Breast epithelium (tissue), 4 donors: ENCODE measurements at places on chromosomes 6 and 20. TPM values are rescaled to one million over a fixed set of nuclear protein-coding genes. Genes with fewer than 3 reads are reported as not detected.

GRCh38 chr6:164087211-164087610 is 672.7 kb downstream of the QKI start:
- no peak overlapping the region for H3K27ac ChIP-seq
- H3K27me3 ChIP-seq: no peaks in the 10 kb centered on the region
- no peaks in the 10 kb centered on the region for H3K4me1 ChIP-seq

DNA sequence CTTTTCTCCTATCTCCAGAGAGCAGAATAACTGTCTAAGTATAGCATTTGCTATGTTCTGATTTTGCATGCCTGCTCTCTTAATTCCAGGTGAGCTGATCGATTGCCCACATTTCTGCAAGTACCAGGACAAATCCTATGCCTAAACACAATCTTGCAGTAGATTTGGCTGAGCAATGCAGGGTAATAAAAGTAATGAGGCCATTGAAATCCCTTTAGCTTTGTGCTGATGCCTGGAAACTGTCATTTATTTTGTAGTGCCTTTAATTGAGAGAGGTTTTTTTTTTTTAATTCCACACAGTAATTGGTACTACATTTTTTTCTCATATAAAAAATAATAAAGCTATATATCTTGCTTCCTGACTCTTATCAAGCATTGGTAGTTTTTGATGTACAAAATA is 252.3 kb downstream of the NKAIN2 start:
- no peaks in the 10 kb centered on the region for H3K27me3 ChIP-seq
- H3K27ac ChIP-seq: no peak overlapping the region
- no peaks in the 10 kb centered on the region for H3K36me3 ChIP-seq
- no peak for DNase-seq
- H3K4me3 ChIP-seq: no peak overlapping the region
- H3K4me1 ChIP-seq: no peaks in the 10 kb centered on the region

DNA sequence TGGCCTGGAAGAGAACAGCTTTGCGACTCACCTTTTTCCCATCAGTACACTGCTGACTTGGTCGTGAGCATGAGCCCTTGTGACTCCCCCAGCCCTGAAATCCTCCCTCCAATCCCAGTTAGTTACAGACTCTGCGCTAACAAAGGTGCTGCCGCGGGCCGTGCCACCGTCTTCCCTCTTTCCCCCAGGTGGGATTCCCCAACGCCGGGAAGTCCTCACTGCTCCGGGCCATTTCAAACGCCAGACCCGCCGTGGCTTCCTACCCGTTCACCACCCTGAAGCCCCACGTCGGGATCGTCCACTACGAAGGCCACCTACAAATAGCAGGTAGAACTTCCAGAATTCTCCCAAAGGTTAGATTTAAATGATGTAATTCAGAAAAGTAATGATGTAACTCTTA is 16.1 kb downstream of the MTG2 start:
- peaks cover 6% of the 10 kb centered on the region for H3K36me3 ChIP-seq
- DNase-seq: no peak
- H3K27me3 ChIP-seq: no peaks in the 10 kb centered on the region
- peak overlapping the region; percentile 2 for H3K27ac ChIP-seq
- no peak overlapping the region for H3K4me3 ChIP-seq

DNA sequence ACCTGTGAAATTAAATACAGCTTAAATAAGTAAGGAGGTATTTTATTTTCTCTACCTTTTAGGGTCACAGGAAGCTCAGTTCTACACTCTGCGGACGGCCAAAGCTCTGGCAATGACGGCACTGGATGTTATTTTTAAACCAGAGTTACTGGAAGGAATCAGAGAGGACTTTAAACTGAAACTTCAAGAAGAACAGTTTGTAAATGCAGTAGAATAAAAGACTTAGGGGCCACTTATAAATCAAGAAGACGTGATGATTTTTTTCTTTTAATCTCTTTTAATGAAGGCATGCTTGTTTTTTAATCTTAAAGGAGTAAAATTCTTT is 16.2 kb downstream of the PM20D2 start:
- no peaks in the 10 kb centered on the region for H3K4me1 ChIP-seq
- H3K27me3 ChIP-seq: no peaks in the 10 kb centered on the region
- H3K27ac ChIP-seq: peak overlapping the region; percentile 79

GRCh38 chr20:56060486-56060885 is 55.2 kb upstream of the CBLN4 start:
- H3K27me3 ChIP-seq: no peaks in the 10 kb centered on the region
- no peaks in the 10 kb centered on the region for H3K4me1 ChIP-seq
- H3K36me3 ChIP-seq: no peaks in the 10 kb centered on the region
- no peak overlapping the region for H3K4me3 ChIP-seq
- DNase-seq: no peak

GRCh38 chr20:6142348-6142993 is 19.6 kb upstream of the FERMT1 start:
- H3K36me3 ChIP-seq: no peaks in the 10 kb centered on the region
- no peak overlapping the region for H3K27ac ChIP-seq
- H3K4me1 ChIP-seq: no peaks in the 10 kb centered on the region
- no peaks in the 10 kb centered on the region for H3K27me3 ChIP-seq

GRCh38 chr6:35216412-35216732 is 2.6 kb downstream of the SCUBE3 start:
- no peaks in the 10 kb centered on the region for H3K36me3 ChIP-seq
- DNase-seq: no peak
- H3K27me3 ChIP-seq: peaks cover 6% of the 10 kb centered on the region
- H3K4me1 ChIP-seq: peaks cover 4% of the 10 kb centered on the region

DNA sequence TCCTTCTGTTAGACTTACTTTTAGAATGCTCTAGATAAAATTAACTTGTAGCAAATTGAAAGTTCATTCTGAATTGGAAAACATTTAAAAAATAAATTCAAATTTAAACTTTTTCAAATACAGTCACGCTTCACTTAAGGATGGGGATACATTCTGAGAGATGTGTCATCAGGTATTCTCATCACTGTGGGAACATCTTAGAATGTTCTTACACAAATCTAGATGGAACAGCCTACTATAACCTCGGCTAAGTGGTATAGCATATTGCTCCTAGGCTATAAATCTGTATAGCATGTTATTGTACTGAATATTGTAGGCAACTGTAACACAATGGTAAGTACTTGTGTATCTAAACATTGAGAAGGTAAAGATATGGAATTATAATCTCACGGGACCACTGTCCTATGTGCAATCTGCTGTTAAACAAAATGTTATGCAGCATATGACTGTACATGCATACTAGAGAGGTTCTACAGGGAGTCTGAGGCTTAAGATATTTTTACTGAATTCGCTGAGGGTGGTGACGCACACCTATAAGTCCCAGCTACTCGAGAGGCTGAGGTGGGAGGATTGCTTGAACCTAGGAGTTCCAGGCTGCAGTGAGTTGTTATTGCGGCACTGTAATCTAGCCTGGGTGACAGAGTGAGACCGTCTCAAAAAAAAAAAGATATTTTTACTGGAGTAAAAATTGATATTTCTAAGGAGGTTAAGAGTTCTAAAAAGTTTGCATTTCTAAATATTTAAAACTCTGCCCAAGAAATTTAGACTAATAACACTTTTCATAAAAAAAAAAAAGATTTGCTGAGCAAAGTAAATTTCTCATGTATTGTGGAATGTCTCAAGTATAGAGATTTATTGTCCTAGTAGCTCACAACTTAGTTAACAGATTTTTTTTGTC is 87.3 kb upstream of the TULP1 start:
- H3K4me3 ChIP-seq: no peak overlapping the region
- DNase-seq: no peak

- no peak for DNase-seq
- peaks cover 8% of the 10 kb centered on the region for H3K27me3 ChIP-seq
- H3K36me3 ChIP-seq: no peaks in the 10 kb centered on the region
- no peak overlapping the region for H3K4me3 ChIP-seq
These were observed 74.6 kb upstream of the KCNG1 start for GRCh38 chr20:51097351-51098120.

DNA sequence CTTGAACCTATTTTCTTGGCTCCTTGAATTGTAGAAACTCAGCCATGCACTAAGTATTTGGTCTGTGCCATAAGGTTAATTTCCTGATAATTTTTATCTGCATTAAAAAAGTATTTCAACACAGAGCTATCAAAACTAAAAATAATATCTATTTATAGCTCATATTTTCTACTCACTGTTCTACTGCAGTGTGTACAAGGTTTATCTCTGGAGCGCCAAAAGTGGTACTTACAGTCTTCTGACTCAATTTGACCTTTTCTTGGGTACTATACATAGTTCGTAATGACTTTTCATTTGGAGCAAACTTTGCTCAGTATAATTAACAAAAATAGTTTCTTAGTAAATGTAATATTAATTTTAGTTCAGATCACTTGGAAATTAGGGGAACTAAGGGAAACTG is 69.2 kb downstream of the IRAK1BP1 start:
- H3K4me3 ChIP-seq: no peak overlapping the region
- DNase-seq: no peak
- no peaks in the 10 kb centered on the region for H3K36me3 ChIP-seq

DNA sequence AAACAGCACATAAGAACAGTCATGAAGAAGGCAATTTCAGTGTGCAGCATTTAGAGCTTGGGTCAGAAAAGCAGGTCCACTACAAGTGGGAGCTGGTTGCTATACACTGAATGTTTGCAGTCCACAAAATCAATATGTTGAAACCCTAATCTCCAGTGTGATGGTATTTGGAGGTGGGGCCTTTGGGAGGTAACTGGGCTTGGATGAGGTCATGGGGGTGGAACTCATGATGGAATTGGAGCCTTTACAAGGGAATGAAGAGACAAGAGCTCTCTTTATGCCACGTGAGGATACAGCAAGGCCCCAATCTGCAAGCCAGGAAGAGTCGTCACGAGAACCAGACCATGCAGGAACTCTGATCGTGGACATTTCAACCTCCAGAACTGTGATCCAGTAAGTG is 216.7 kb upstream of the SLC35B3 start:
- no peaks in the 10 kb centered on the region for H3K36me3 ChIP-seq
- no peak overlapping the region for H3K4me3 ChIP-seq
- no peak overlapping the region for H3K27ac ChIP-seq
- H3K27me3 ChIP-seq: no peaks in the 10 kb centered on the region
- H3K4me1 ChIP-seq: no peaks in the 10 kb centered on the region

DNA sequence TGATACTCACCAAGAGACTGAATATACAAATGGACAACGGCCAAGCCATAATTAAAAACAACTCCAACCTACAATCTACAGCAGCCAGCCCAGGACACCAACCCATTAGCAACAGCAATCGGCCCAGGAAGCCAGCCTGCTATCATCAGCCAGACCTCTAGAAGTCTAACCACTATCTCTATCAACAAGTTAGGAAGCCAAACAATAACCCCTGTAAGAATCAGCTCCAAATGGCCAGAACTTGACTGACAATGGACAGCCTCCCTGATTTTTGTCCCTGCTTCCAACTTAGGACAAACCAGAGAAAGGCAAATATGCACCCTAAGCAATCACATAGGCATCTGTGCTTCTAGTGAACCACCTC is 511.8 kb upstream of the JARID2 start:
- H3K36me3 ChIP-seq: no peaks in the 10 kb centered on the region
- no peak overlapping the region for H3K4me3 ChIP-seq
- no peak for DNase-seq
- H3K4me1 ChIP-seq: no peaks in the 10 kb centered on the region
- no peaks in the 10 kb centered on the region for H3K27me3 ChIP-seq

GRCh38 chr6:105080279-105080678 is 99.5 kb downstream of the POPDC3 start:
- H3K4me1 ChIP-seq: no peaks in the 10 kb centered on the region
- DNase-seq: no peak
- H3K4me3 ChIP-seq: no peak overlapping the region

GRCh38 chr6:135319819-135320218 is 138.7 kb downstream of the MYB start:
- DNase-seq: no peak
- no peak overlapping the region for H3K4me3 ChIP-seq
- H3K27ac ChIP-seq: no peak overlapping the region

GRCh38 chr20:38112930-38113294 is 52.2 kb downstream of the TGM2 start:
- no peak overlapping the region for H3K27ac ChIP-seq
- DNase-seq: no peak
- no peak overlapping the region for H3K4me3 ChIP-seq
- peaks cover 10% of the 10 kb centered on the region for H3K4me1 ChIP-seq

DNA sequence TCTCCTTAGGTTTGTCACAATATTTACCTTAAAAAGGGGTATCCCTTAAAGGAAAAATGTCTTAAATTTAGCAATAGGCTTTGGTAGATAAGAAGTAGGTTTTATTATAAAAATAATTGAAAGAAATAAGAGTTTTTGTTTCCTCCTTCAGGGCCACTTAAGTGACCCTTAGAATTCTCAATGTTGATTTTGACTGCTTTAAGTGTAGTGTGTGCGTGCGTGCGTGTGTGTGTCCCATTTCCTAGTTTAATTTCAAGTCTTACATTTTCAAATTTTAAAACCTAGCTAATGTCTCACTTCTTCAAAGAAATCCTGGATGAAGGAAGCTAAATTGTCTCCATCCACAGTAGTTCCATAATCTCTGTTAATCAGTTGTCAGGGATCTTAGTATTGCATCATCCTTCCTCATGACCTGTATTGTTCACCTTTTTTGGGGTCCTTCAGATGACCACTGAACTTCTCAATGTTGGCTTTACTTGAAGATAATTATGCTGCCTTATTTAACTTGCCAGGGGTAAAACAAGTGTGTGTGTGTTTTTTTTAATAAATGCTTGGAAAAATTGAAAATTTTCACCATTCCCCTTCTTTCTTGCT is 50.7 kb upstream of the TFB1M start:
- DNase-seq: no peak
- H3K36me3 ChIP-seq: no peaks in the 10 kb centered on the region
- no peaks in the 10 kb centered on the region for H3K27me3 ChIP-seq
- H3K27ac ChIP-seq: no peak overlapping the region
- H3K4me3 ChIP-seq: no peak overlapping the region
- H3K4me1 ChIP-seq: no peaks in the 10 kb centered on the region

DNA sequence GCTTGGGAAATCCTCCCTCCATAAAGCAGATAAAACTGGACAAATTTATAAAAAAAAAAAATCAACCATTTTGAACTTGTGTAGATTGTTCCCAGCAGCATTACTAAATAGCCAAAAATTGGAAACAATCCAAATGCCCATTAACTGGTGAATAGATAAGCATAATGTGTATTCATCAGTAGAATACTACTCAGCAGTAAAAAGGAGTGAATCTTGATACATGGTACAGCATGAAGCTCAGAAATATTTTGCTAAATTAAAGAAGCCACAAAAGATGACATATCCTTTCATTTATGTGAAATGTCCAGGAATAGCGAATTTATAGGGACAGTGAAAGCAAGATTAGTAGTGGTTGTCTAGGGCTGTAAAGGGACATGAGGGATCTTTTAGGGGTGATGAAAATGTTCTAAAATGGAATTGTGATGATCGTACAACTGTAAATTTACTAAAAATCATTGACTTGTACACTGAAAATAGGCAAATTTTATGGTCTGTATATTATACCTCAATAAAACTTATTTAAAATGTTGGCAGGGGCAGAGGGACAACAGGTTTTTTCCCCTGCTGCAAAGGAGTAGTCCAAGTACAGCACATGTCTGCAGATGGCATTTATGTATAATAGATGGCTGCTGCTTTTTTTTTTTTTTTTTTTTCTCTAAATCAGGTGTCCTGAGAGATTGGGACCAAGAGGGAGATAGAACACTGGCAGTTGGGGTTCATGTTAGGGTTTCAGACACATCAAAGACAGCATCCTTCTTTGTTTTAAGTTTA is 59.5 kb downstream of the CBFA2T2 start:
- H3K4me3 ChIP-seq: no peak overlapping the region

Gene DLK2
- 8.9 TPM for total RNA-seq

Gene RIPOR2
- 13.8 TPM for total RNA-seq

Gene LZTS3
- total RNA-seq: 9.3 TPM

Gene CLVS2
- total RNA-seq: not detected
